ENCODE measurements at places on chromosomes 7 and 10. TPM values are rescaled to one million over a fixed set of nuclear protein-coding genes. Genes with fewer than 3 reads are reported as not detected.

- no peak for DNase-seq
- H3K27ac ChIP-seq = no peak overlapping the region
- no peaks in the 10 kb centered on the region for H3K27me3 ChIP-seq
- H3K36me3 ChIP-seq = no peaks in the 10 kb centered on the region
- H3K4me1 ChIP-seq = no peaks in the 10 kb centered on the region
Observed at GRCh38 chr7:158051776-158052175, 535.8 kb downstream of the PTPRN2 start.

Gene CYP26A1
- not detected for total RNA-seq

Gene C10orf105
- total RNA-seq = 0.31 TPM

GRCh38 chr7:6246251-6246917, 26.0 kb downstream of the CYTH3 start:
- no peaks in the 10 kb centered on the region for H3K27me3 ChIP-seq
- no peak for DNase-seq
- no peaks in the 10 kb centered on the region for H3K36me3 ChIP-seq
- H3K27ac ChIP-seq = no peak overlapping the region
- no peak overlapping the region for H3K4me3 ChIP-seq
- peaks cover 24% of the 10 kb centered on the region for H3K4me1 ChIP-seq

DNA sequence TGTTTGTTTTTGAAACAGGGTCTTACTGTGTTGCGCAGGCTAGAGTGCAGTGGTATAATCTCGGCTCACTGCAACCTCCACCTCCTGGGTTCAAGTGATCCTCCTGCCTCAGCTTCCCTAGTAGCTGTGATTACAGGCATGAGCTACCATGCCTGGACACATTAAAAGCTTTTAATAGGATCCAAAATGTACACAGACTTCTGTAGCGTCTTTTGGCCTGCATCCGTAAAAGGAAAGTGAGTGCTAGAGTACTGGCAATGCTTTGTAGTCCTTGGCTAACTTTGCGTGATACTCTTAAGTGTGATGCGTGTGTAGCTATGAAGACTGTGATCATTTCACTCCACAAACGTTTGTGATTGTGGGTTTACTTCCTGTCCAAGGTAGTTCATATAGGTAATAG, 13.3 kb downstream of the ZRANB1 start:
- H3K36me3 ChIP-seq = no peaks in the 10 kb centered on the region
- no peak for DNase-seq
- no peaks in the 10 kb centered on the region for H3K27me3 ChIP-seq
- peaks cover 35% of the 10 kb centered on the region for H3K4me1 ChIP-seq
- no peak overlapping the region for H3K27ac ChIP-seq

- H3K4me1 ChIP-seq = peaks cover 21% of the 10 kb centered on the region
- no peaks in the 10 kb centered on the region for H3K27me3 ChIP-seq
- peak overlapping the region; percentile 70 for H3K27ac ChIP-seq
- no peaks in the 10 kb centered on the region for H3K36me3 ChIP-seq
Observed at GRCh38 chr7:8113184-8113583, 144.6 kb downstream of the GLCCI1 start.

Gene NEURL1
- 0.50 TPM for total RNA-seq

Gene SLC26A5
- not detected for total RNA-seq

Gene CUBN
- 3.1 TPM for total RNA-seq

DNA sequence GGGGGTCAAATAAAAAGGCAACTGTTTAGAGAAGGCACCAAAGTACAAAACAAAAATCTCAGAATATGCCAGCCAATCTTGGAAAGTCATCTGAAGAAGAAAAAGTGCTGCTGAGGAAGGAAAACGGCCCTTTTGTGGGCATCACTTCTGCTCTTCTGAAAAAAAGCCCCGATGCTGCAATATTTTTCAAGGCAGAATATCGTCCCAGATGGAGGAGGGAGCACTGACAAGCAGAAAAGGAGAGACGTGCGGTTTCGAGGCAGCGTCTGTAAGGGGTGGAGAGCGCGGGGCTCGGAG, 959 bp upstream of the ATRNL1 start:
- H3K27me3 ChIP-seq = peaks cover 51% of the 10 kb centered on the region
- no peak overlapping the region for H3K27ac ChIP-seq

GRCh38 chr7:155806096-155806871, 6.0 kb downstream of the SHH start:
- no peaks in the 10 kb centered on the region for H3K36me3 ChIP-seq
- no peak for DNase-seq
- peaks cover 47% of the 10 kb centered on the region for H3K27me3 ChIP-seq
- peak overlapping the region; percentile 59 for H3K4me3 ChIP-seq
- H3K4me1 ChIP-seq = peaks cover 8% of the 10 kb centered on the region
- H3K27ac ChIP-seq = no peak overlapping the region

DNA sequence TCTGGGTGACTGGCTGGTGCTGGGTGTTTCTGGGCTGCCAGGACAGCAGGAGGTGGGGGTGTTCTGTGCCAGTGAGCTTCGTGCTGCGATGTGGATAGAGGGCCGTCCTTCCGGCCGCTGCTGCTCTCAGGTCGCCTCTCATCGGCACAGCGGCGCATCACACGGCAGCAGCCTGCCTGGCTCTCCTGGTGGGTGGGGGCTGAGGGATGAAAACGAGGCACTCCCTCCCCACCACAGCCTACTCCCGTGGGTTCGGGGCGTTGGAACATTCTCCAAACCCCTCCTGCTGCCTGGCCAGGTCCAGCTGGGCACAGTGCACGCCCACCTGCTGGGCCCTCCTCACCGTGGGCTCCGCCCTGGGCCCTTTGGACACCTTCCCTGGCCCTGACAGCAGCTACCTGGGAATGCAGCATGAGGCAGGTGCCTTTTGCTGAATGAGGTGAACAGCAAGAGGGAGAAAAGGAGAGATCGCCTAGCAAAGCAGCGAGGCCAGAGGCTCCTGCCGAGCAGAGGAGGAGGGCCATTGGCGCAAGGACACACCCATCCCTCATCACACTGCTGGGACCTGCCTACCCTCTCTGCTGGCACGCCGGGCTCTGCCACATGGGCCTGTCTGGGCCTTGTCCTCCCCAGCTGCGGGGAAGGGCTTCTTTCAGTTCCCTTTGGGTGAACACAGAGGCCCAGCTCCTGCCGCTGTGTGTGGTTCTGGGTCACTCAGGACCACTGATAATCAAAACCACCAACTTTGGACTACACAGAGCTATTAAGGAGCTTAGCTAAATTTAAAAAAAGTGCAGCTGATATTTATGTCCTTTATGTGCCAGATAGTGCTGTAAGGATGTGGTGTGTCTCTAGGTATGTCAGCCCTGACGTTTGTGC, 33.4 kb downstream of the INPP5A start:
- no peaks in the 10 kb centered on the region for H3K27me3 ChIP-seq
- no peak overlapping the region for H3K27ac ChIP-seq
- peaks cover 13% of the 10 kb centered on the region for H3K4me1 ChIP-seq
- H3K4me3 ChIP-seq = peak overlapping the region; percentile 75
- DNase-seq = no peak

Gene DPP6
- not detected for total RNA-seq

DNA sequence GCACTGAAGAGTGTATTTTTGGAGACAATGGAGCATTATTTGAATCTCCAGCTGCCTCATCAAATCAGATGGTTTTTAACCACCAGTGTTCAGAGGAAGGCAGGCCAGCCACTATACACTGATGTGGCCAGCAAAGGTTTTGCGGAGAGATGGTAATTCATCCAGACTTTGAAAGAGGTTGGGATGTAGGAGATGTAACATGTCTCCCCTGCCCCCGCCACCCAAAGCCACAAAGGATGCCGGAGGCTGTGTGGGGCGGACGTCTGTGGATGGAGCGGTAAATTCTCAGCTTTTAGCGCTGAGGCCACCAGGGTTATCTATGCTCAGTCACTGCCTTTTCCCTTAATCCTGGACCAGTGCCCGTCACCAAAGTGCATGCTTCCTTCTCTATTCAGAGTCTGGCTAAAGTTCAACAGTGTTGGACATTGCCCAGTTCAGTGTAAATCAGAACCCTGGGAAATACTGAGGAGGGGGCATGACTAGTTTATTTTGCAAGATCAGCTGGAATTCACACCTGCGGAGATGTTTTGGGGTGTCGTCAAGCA, 3.7 kb upstream of the TRIP6 start:
- no peaks in the 10 kb centered on the region for H3K27me3 ChIP-seq
- no peak overlapping the region for H3K4me3 ChIP-seq
- no peak for DNase-seq
- no peak overlapping the region for H3K27ac ChIP-seq

- peaks cover 10% of the 10 kb centered on the region for H3K27me3 ChIP-seq
- H3K4me1 ChIP-seq = no peaks in the 10 kb centered on the region
- no peak overlapping the region for H3K27ac ChIP-seq
- H3K36me3 ChIP-seq = no peaks in the 10 kb centered on the region
- H3K4me3 ChIP-seq = no peak overlapping the region
- DNase-seq = no peak
Observed at GRCh38 chr10:127953876-127954275, 47.0 kb downstream of the PTPRE start.

GRCh38 chr7:28758186-28758585, 199.9 kb downstream of the TRIL start:
- H3K4me1 ChIP-seq = no peaks in the 10 kb centered on the region
- DNase-seq = no peak
- H3K36me3 ChIP-seq = no peaks in the 10 kb centered on the region
- no peaks in the 10 kb centered on the region for H3K27me3 ChIP-seq

DNA sequence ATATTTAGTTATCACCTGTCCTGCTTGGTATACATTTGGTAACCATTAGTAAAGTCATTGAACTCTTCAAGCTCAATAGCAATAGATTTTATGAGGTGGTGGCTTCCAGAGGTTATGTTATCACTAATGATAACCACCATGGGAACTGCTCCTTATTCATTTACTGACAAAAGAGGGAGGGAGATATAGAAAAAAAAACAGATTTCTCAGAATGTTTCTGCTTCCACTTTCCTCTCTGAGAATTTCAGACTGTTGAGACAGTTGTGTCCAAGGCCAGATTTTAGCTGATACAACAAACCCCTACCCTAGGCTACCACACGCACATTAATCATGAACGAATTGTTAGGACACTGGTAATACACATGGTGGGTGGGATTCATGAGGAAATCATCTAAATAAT, 154.0 kb upstream of the AOAH start:
- H3K27me3 ChIP-seq = no peaks in the 10 kb centered on the region
- H3K27ac ChIP-seq = no peak overlapping the region
- H3K36me3 ChIP-seq = peaks cover 10% of the 10 kb centered on the region
- H3K4me3 ChIP-seq = no peak overlapping the region
- DNase-seq = no peak

DNA sequence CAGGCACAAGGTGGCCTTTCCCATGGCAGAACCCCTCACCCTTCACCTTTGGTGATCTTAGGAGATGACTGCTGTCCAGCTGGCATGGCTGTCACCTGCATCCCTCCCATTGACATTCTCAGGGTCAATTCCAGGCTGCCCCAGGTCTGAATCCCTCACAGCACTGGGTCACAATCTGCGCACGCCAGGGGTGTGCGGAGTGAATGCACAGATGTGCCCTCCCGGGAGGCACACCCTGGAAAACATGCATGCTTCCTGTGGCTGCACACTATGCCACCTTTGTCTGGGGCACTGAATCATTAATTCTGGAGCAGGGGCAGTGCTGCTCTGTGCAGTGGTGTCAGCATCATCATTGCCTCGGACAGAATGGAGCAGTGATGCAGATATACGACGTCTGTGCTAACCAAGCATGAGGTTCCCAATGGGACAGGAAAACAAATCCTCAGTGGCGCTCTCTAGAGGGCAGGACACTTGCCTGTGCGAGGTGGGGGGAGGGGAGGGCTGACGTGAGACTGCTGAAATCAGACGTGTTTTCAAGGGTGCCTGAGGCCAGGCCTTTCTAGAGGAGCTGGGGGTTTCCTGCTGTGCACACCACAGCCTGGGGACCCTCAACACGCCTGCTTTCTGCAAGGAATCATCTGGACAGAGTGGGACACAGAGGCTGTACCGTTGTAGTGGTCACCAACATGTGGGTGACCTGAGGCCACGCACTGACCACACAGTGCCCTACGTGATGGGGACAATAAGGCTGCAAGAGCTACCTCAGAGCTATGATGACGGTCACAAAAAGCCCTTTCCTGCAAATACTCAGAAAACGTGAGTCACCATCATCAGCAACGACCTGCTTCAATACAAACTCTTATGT, 77.9 kb downstream of the HIPK2 start:
- H3K4me3 ChIP-seq = no peak overlapping the region
- H3K36me3 ChIP-seq = peaks cover 5% of the 10 kb centered on the region
- H3K4me1 ChIP-seq = peaks cover 27% of the 10 kb centered on the region
- H3K27me3 ChIP-seq = no peaks in the 10 kb centered on the region

GRCh38 chr7:75776295-75776971, 4.4 kb upstream of the CCL26 start:
- H3K27ac ChIP-seq = no peak overlapping the region
- H3K27me3 ChIP-seq = peaks cover 23% of the 10 kb centered on the region
- peaks cover 3% of the 10 kb centered on the region for H3K36me3 ChIP-seq

DNA sequence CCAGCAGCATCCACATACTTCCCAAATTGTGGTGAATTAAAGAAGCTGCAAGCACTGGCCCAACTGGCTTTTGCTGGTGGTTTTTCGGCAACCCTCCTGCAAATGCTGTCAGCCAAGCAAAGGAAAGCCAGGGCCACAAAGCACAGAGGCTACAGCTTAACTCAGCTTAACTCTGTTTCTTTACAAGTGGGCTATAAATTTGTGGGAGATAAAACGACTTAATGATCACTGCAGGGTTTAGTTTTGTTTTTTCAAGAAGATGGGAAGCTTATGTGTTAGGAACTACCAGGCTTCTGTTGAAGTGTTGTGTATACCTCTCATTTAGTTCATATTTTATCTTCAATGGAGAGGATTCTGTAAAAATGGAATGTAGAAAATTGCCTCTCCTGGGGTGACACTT, 110.6 kb downstream of the TACC2 start:
- H3K27me3 ChIP-seq = peaks cover 17% of the 10 kb centered on the region
- no peak overlapping the region for H3K27ac ChIP-seq
- DNase-seq = no peak

DNA sequence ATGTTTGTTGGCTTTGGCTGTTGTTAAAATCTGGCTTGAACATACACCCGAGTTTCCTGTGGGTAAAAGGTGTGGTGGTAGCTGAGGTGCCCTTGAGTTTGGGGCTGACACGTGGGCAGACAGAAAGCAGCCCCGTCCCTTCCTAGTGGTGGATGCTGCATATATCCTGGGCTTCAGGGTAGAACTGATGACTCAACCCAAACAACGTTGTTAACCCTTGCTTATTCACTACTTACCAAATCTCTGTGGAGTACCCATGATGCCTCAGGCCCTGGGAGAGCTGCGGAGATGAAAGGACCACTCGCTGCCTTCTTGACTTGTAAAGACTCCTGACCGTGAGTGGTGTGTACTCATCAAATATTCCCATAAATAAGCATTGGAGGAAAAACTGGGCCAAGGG, 245.1 kb downstream of the RAB11FIP2 start:
- no peak for DNase-seq
- H3K27ac ChIP-seq = no peak overlapping the region
- no peak overlapping the region for H3K4me3 ChIP-seq
- no peaks in the 10 kb centered on the region for H3K36me3 ChIP-seq
- no peaks in the 10 kb centered on the region for H3K4me1 ChIP-seq

Gene OPN4
- not detected for total RNA-seq

- H3K4me3 ChIP-seq = no peak overlapping the region
- peaks cover 3% of the 10 kb centered on the region for H3K4me1 ChIP-seq
- H3K27me3 ChIP-seq = peaks cover 11% of the 10 kb centered on the region
- peak overlapping the region; percentile 12 for H3K27ac ChIP-seq
- H3K36me3 ChIP-seq = peaks cover 2% of the 10 kb centered on the region
Observed at GRCh38 chr10:95394161-95394880, 103.5 kb upstream of the PDLIM1 start.

GRCh38 chr7:12941512-12941911, 254.1 kb downstream of the ARL4A start:
- H3K27me3 ChIP-seq = no peaks in the 10 kb centered on the region
- H3K4me3 ChIP-seq = no peak overlapping the region
- no peak for DNase-seq

- H3K27ac ChIP-seq = no peak overlapping the region
- H3K27me3 ChIP-seq = no peaks in the 10 kb centered on the region
- DNase-seq = no peak
- peaks cover 7% of the 10 kb centered on the region for H3K36me3 ChIP-seq
- no peaks in the 10 kb centered on the region for H3K4me1 ChIP-seq
Observed at GRCh38 chr7:149573519-149573918, 75.9 kb upstream of the ZNF746 start.
